ENCODE measurements at places on chromosomes 13 and 19.
A peak's percentile ranks its signal among the peaks of the same experiment; 100 is the strongest.

GRCh38 chr13:113320226-113320875 lies 23.3 kb downstream of the LAMP1 start:
- DNase-seq, result no peak

- no peak for DNase-seq
Observed at GRCh38 chr19:54307389-54308020, 5.5 kb downstream of the LILRA5 start.

DNA sequence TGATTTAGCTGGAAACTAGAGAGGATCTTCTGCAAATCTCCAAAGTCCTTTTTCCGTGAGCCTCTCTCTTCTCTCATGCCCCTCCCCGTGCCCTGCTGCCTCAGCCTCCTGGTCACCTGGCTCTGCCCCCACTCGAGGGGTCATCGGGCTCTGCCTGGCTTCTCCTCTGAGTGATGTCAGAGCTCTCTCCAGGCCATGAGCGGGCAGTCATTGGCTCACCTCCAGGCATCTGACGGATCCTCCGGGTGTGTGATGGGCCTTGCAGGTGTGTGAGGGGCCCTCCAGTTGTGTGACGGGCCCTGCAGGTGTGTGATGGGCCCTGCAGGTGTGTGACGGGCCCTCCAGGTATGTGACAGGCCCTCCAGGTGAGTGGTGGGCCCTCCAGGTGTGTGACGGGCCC lies 10.3 kb upstream of the GAS6 start:
- DNase-seq, result no peak

- no peak for DNase-seq
Observed at GRCh38 chr19:5006821-5007220, 37.9 kb downstream of the KDM4B start.

- DNase-seq, result no peak
Observed at GRCh38 chr19:3387645-3388589, 21.5 kb downstream of the NFIC start.

GRCh38 chr13:73390100-73390499 lies 331.3 kb downstream of the KLF5 start:
- no peak for DNase-seq

DNA sequence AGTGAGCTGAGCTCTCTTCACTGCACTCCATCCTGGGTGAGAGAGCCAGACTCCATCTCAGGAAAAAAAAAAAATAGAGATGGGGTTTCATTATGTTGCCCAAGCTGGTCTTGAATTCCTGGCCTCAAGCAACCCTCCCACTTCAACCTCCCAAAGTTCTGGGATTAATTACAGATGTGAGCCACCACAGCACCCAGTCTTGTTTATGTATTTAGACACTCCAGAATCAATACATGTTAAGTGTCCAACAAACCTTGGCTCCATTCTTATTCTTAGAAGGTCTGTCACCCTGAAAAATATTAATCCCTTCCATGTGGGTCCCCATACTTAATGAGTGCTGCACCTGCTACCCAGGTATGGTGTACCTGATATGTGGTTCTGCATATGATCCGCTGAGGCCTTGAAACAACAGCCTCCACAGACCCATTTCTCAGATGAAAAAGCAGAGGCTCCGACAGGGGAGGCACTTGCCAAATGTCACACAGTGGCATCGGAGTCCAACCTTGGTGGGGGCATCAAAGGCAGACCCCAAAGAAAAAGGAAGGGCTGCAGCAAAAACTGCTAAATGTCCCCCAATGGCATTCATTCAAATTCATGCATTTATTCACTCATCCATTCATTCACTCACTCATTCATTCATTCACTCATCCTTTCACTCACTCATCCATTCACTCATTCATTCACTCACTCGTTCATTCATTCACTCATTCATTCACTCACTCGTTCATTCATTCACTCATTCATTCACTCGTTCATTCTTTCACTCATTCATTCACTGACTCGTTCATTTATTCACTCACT lies 16.7 kb downstream of the TICAM1 start:
- DNase-seq, result no peak

GRCh38 chr13:83996415-83996814 lies 114.1 kb upstream of the SLITRK1 start:
- DNase-seq, result no peak

DNA sequence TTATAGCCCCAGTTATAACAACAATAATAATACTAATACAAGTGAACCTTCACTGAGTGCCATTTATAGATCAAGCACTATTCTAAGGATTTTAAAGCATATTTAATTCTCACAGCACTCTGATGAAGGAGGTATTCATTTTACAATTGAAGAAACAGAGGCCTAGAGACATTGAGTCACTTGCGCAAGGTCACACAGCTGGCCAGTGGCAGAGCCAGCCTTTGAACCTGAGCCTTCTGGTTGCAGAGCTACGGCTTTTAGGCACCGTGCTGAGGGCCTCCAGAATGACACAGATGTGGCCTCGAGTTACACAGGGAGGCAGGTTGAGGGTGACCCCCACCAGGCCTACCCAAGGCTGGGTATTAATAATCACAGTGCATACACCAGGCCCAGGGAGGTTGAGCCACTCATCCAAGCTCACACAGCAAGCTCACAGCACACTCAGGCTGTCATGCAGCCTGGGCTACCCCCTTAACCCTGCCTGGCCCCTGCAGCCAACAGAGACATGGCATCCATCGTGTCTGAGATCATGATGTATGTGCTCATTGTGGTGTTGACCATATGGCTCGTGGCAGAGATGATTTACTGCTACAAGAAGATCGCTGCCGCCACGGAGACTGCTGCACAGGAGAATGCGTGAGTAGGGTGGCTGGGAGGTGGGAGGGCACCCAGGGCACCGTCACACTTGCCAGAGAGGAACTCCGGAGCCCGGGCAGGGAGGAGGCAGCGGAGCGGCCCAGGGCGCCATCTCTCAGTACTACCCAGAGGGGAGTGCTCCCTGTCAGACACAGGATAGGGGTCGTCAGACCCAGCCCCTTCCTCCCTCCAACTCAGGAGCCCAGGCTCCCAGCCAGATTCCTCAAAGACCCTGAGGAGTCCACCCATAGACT lies 2.7 kb upstream of the HPN start:
- no peak for DNase-seq

- DNase-seq, result no peak
Observed at GRCh38 chr13:23770973-23771372, 118.2 kb downstream of the MIPEP start.

DNA sequence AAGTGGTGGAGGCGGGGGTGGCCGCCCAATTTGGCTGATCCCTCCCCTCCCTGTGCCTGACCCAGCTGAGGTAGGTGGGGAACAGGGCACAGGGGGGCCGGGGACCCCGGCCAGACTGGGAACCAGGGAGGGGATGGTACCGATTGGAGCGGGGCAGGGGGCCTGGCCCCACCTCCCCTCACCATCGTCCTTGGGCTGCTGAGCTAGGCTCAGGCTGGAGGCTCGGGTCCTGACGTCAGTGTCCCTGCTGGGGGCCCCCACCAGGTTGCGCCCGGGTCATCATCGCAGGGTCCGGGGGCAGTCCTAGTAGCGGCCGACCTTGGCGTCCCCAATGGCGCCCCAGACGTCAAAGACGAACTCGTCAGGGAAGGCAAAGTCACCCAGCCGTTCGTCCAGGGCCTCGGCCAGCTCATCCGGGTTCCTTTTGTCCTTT lies 3.0 kb upstream of the PTGER1 start:
- DNase-seq, result no peak

DNA sequence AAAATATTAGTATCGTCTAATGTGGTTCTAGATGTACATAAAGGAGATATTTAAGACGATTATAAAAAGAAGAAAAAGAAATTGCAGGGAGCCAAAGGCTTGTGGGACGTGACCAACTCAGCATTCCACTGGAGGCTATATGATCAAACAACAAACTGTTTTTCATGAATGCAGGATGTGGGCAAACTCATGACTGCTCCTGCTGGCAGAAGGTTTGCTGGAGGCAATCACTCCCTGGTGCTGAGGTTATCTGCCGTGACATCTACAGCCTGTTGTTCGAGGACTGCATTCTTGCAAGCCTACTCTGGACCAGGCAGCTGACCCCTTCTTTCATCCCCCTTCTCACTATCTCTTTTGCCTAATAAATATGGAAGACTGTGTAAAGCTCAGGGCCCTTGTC lies 518.1 kb downstream of the UQCRFS1 start:
- DNase-seq, result no peak

DNA sequence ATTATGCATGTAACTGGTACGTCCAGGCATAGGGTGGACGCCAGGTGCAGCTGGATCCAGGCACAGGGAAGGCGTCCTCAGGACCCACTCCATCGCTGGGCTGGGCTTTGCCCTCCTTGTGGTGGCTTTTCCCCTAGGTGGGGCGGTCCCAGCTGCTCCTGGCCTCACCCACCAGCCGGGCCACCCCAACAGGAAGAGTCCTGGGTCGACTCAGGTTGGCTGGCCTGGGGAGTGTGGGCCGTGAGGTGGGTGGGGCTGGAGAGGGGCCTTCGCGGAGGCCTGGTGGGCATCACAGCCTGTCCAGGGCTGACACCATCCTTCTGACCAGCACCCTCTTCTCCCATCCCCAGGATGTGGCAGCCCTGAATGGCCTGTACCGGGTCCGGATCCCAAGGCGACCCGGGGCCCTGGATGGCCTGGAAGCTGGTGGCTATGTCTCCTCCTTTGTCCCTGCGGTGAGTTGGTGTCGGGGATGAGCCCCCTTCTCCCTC lies 3.2 kb upstream of the GARIN5A start:
- no peak for DNase-seq

- DNase-seq, result no peak
Observed at GRCh38 chr13:105530468-105530867, 1005.0 kb downstream of the EFNB2 start.

- peak; percentile 9 for DNase-seq
Observed at GRCh38 chr19:7013678-7014077, 7.6 kb downstream of the MBD3L2B start.

- no peak for DNase-seq
Observed at GRCh38 chr13:47126432-47126831, 229.6 kb upstream of the HTR2A start.

- no peak for DNase-seq
Observed at GRCh38 chr13:98801626-98802418, 49.4 kb upstream of the SLC15A1 start.

DNA sequence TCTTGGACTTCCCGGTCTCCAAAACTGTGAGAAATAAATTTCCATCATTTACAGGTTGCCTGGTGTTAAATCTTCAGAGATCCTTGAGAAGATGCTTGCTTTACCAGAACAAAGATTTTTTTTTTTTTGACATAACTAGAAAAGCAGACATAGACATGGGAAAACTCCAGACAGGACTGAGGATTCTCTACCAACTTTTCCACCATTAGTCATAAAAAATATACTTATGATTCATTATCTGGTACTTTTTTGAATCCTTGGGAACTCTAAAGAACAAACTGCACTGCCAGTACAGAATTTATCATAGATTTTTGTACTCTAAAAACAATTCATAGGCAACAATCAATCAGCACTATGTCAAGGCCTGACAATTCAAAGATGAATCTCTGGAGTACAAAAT lies 487.6 kb downstream of the EFNB2 start:
- no peak for DNase-seq

DNA sequence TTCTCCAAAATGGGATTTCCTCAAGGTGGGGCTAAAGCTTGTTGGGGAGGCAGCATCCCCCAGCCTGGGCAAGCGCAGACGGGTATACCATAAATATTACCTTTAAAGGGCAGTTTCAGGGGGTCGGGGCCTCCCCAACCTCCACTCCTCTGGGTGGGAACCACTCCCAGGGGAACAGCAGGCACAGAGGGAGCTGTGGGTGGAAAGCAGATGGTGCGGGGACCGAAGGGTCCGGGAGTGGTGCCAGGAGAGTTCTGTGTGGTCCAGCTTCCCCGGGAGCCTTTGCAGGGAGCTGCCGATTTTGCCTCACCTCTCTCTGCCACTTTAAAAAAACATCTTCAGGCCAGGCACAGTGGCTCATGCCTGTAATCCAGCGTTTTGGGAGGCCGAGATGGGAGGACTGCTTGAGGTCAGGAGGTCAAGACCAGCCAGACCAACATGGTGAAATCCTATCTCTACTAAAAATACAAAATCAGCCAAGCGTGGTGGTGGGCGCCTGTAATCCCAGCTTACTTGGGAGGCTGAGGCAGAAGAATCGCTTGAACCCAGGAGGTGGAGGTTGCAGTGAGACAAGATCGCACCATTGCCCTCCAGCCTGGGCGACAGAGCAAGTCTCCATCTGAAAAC lies 5.5 kb downstream of the MAST3 start:
- DNase-seq, result no peak

DNA sequence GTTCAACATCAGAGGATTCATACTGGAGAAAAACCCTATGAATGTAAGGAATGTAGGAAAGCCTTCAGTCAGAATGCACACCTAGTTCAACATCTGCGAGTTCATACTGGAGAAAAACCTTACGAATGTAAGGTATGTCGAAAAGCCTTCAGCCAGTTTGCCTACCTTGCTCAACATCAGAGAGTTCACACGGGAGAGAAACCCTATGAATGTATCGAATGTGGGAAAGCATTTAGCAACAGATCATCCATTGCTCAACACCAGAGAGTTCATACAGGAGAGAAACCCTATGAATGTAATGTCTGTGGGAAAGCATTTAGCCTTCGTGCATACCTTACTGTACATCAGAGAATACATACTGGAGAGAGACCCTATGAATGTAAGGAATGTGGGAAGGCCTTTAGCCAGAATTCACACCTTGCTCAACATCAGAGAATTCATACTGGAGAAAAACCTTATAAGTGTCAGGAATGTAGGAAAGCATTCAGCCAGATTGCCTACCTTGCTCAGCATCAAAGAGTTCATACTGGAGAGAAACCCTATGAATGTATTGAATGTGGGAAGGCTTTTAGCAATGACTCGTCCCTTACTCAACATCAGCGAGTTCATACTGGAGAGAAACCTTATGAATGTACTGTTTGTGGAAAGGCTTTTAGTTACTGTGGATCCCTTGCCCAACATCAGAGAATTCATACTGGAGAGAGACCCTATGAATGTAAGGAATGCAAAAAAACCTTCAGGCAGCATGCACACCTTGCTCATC lies 15.4 kb downstream of the ZNF570 start:
- DNase-seq, result no peak

DNA sequence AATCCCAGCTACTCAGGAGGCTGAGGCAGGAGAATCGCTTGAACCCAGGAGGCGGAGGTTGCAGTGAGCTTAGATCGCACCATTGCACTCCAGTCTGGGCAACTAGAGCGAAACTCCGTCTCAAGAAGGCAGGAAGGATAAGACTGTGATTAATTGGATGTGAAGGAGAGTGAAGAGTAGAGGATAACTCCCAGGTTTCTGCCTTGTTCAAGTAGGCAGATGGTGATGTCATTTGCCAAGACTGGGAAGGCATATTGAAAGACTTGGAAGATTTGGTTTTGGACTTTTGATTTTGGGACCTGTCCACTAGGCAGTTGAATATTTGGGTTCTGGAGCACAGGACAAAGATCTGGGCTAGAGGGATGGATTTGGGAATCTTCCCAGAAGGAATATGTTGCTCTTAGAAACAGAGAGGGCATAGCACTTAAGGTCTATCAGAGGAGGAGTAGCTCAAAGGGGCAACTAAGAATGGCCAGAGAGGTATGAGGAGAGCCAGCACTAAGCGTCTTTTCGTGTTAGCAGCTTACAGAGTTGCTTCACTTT lies 20.0 kb downstream of the GARRE1 start:
- no peak for DNase-seq

DNA sequence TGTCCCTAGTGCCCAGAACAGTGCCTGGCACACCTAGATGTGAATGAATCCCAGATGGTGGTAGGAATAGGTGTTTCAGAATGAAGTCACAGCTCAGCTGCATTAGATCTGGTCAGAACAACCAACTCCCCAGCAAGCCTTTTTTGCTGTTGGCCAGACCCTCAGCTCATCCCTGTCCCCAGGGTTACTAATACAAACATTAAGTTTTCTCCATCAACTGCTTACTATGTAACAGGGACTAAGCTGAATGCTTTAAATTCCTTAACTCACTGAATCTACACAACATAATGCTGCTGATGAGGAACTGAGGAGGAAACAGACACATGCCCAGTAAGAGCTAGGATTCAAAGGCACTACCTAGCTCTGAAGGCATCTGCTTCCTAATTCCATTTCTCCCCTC lies 18.8 kb downstream of the SMG9 start:
- DNase-seq, result no peak
